ENCODE measurements at places on chromosomes 7 and 10. TPM values are rescaled to one million over a fixed set of nuclear protein-coding genes. Genes with fewer than 3 reads are reported as not detected.

The ATG9B gene
- 2.0 TPM for total RNA-seq

DNA sequence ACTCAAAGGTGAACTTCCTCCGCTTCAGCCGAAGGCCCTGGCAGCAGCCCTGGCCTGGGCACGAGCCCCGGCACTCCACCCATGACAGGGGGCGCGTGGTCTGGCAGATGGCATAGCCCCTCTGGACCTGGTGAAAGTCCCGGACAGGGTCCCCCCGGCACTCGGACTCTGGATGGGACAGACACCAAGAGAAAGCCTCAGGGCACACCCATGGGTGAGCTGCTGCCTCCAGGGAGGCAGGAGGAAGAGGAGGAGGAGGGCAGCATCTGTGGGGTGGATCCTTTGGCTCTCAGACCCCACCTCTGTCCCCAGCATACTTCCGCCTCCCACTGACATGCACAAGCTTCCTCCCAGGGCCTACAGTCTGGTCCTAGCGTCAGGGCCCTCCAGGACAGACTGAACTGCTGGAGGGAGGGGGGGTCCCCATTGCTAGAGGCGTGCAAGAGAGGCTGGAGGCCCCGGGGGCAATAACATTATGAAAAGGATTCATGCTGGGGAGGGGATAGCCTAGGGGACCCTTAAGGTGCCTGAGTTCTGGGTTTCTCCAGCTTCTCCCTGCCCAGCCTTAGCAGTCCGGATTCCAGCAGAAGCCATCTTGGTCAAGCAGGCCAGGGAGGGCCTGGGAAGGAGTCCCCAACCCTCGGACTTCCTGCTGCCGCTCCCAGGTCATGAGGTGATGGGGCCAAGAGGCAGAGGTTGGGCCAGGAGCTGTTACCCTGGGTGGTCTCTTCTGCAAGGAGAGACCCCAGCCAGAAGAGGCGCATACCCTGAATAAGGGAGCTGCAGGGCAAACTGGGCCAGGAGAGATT, 169.3 kb downstream of the LCOR start:
- DNase-seq, result no peak

- DNase-seq, result no peak
Measured at GRCh38 chr7:127119517-127119916, 133.2 kb downstream of the GRM8 start.

The FAM25G gene
- total RNA-seq, result not detected

DNA sequence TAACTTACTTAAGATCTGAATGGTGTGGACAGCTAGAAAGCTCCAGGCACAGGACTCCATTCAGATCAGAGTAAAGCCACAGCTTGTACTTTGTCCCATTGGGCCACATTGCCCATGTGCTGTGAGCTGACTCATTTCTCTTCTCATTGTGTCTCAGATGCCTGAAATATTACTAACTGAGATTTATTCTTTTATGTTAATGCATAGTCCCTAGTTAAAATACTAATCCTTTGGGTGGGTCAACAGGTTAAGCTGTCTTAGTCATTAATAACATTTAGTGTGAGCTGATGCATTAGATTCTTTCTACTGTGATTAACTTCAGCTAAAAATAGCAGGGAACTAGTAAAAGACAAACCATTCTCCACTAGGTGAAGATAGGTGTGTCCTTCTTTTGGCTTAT, 104.7 kb upstream of the ARMC3 start:
- no peak for DNase-seq

DNA sequence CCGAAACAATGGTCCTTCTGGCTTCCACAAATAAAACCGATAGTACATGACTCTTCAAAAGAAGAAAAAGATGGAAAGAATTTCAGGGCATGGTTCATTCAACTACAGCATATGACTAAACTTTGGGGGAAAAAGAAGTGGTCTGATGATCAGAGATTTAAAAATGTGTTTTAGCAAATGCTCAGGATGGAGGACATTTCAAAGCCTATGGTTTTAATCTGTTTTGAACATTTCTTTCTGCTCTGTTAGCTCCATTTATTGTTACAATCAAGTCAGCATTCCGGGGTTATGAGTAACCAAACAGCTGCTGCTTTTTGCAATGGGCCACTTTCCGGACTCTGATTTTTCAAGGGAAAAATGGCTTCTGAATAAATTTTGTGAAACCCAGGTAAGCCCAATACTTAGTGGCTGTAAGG, 142.4 kb downstream of the CUBN start:
- DNase-seq, result no peak

DNA sequence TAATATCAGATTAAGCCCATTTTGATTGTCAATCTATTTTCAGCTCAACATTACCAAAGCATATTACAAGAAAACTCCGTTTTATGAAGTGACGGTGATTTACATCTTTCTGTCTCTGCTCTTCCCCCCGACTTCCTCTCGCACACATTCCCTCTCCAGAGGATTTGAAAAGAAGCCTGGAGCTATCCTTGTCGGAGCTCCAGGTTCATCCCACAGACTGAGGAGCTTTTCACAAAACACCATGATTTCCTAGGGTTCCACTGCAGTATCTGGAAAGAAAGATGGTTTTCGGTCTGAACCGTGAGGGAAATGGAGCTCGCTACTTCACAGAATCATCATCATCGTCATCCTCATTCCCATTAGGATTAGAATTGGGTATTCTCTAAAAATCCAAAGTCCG, 655.5 kb upstream of the MGMT start:
- DNase-seq, result no peak
